ENCODE measurements at places on chromosomes 3 and 15. TPM values are rescaled to one million over a fixed set of nuclear protein-coding genes. Genes with fewer than 3 reads are reported as not detected.

DNA sequence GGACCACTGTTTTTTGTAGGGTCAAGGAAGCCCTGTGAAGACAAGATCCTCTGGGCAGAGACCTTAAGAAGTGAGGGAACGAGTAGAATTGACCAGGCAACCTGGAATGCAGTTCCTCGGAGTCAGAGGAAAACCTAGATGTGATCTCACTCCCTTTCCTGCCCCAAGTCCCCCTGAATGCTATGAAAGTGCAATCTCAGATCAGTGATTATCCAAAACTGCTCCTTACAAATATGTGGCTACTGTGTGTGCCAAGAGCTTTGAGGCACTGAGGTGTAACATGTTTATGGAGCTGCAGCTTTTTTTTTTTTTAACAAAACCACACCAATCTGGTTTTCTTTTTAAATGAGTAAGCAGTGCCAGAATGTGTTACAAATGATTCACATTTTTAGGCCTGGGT lies 35.8 kb downstream of the THSD4 start:
- no peaks in the 10 kb centered on the region for H3K36me3 ChIP-seq
- H3K27me3 ChIP-seq: no peaks in the 10 kb centered on the region
- H3K27ac ChIP-seq: no peak overlapping the region
- H3K4me3 ChIP-seq: no peak overlapping the region
- DNase-seq: no peak
- peaks cover 5% of the 10 kb centered on the region for H3K4me1 ChIP-seq

GRCh38 chr3:39577541-39577940 lies 110.1 kb downstream of the MOBP start:
- DNase-seq: no peak
- H3K4me1 ChIP-seq: no peaks in the 10 kb centered on the region
- H3K27ac ChIP-seq: no peak overlapping the region
- H3K4me3 ChIP-seq: no peak overlapping the region
- no peaks in the 10 kb centered on the region for H3K27me3 ChIP-seq

- H3K4me1 ChIP-seq: no peaks in the 10 kb centered on the region
- DNase-seq: peak; percentile 85
- H3K4me3 ChIP-seq: peak overlapping the region; percentile 58
- no peak overlapping the region for H3K27ac ChIP-seq
- no peaks in the 10 kb centered on the region for H3K27me3 ChIP-seq
- no peaks in the 10 kb centered on the region for H3K36me3 ChIP-seq
Observed at GRCh38 chr15:45429941-45430792, 51.8 kb upstream of the GATM start.

LRRC2 gene
- 1.2 TPM for total RNA-seq
